PC-3 (cell line): ENCODE measurements at places on chromosomes 5 and 9. TPM values are rescaled to one million over a fixed set of nuclear protein-coding genes. Genes with fewer than 3 reads are reported as not detected.

PCDHGB4 gene
- total RNA-seq: 0.73 and 1.3 TPM in 2 replicates

CDH12 gene
- total RNA-seq: 0.44 TPM in 1 of 2 replicates, not detected in the other

CNTNAP3B gene
- 10.3 and 12.5 TPM in 2 replicates for total RNA-seq

TIMD4 gene
- total RNA-seq: not detected in 2 replicates

DBH gene
- total RNA-seq: not detected in 2 replicates

C5orf52 gene
- 0.84 TPM in 1 of 2 replicates, not detected in the other for total RNA-seq

TRMO gene
- 7.5 and 14.3 TPM in 2 replicates for total RNA-seq

FIBCD1 gene
- total RNA-seq: 7.5 and 8.9 TPM in 2 replicates

LHX2 gene
- 1.1 TPM in 2 replicates for total RNA-seq

CDX1 gene
- total RNA-seq: not detected in 2 replicates

RC3H2 gene
- 18.0 and 23.0 TPM in 2 replicates for total RNA-seq

SPINK13 gene
- 3.0 TPM in 1 of 2 replicates, not detected in the other for total RNA-seq

ZDHHC11 gene
- 21.5 and 26.0 TPM in 2 replicates for total RNA-seq

FCHO2 gene
- total RNA-seq: 3.7 and 5.9 TPM in 2 replicates

FREM1 gene
- 0.52 and 1.2 TPM in 2 replicates for total RNA-seq

RFK gene
- total RNA-seq: 8.1 and 9.7 TPM in 2 replicates

PPP3R2 gene
- total RNA-seq: not detected in 2 replicates

CCDC192 gene
- total RNA-seq: not detected in 2 replicates

TMC1 gene
- total RNA-seq: 0.15 TPM in 1 of 2 replicates, not detected in the other

ENTREP1 gene
- 0.36 and 0.46 TPM in 2 replicates for total RNA-seq

PURA gene
- 7.3 and 8.5 TPM in 2 replicates for total RNA-seq

SLC12A2 gene
- total RNA-seq: 33.9 and 42.3 TPM in 2 replicates

S100Z gene
- total RNA-seq: 0.11 TPM in 1 of 2 replicates, not detected in the other

MRPL50 gene
- total RNA-seq: 8.2 and 10.2 TPM in 2 replicates

TAF11L13 gene
- not detected in 2 replicates for total RNA-seq

SH3RF2 gene
- 5.9 and 6.2 TPM in 2 replicates for total RNA-seq

SLC26A2 gene
- total RNA-seq: 10.8 and 13.1 TPM in 2 replicates

FABP6 gene
- 2.0 TPM in 1 of 2 replicates, not detected in the other for total RNA-seq

ROR2 gene
- 0.23 TPM in 1 of 2 replicates, not detected in the other for total RNA-seq

ADGRD2 gene
- not detected in 2 replicates for total RNA-seq

VLDLR gene
- 0.81 and 1.2 TPM in 2 replicates for total RNA-seq

ADGRV1 gene
- total RNA-seq: 22.7 and 27.2 TPM in 2 replicates

ACOT12 gene
- not detected in 2 replicates for total RNA-seq

BHMT2 gene
- total RNA-seq: not detected in 2 replicates

PCDHGB7 gene
- 0.44 and 1.4 TPM in 2 replicates for total RNA-seq

DBN1 gene
- total RNA-seq: 127 and 207 TPM in 2 replicates

PDE6A gene
- not detected in 2 replicates for total RNA-seq

EFNA5 gene
- 5.1 and 5.4 TPM in 2 replicates for total RNA-seq

NEURL1B gene
- 0.95 and 2.5 TPM in 2 replicates for total RNA-seq

DAB2 gene
- 11.8 and 14.1 TPM in 2 replicates for total RNA-seq

SPAAR gene
- total RNA-seq: 0.35 TPM in 1 of 2 replicates, not detected in the other

GPR21 gene
- 0.15 TPM in 1 of 2 replicates, not detected in the other for total RNA-seq

C9orf152 gene
- total RNA-seq: 0.95 and 1.4 TPM in 2 replicates

FOXD4L5 gene
- 0.04 TPM in 1 of 2 replicates, not detected in the other for total RNA-seq

MPDZ gene
- 6.1 and 7.3 TPM in 2 replicates for total RNA-seq

OMD gene
- not detected in 2 replicates for total RNA-seq

PTPN3 gene
- total RNA-seq: 8.4 and 8.7 TPM in 2 replicates

PCDHA13 gene
- total RNA-seq: 3.2 and 6.2 TPM in 2 replicates

KLHL9 gene
- total RNA-seq: 7.5 and 11.2 TPM in 2 replicates

SOWAHA gene
- 0.04 TPM in 1 of 2 replicates, not detected in the other for total RNA-seq

CORO2A gene
- total RNA-seq: 2.2 and 2.8 TPM in 2 replicates

RNF183 gene
- total RNA-seq: not detected in 2 replicates

BARHL1 gene
- not detected in 2 replicates for total RNA-seq

COL5A1 gene
- total RNA-seq: 10.6 and 15.4 TPM in 2 replicates

PCDHB14 gene
- 0.58 and 0.87 TPM in 2 replicates for total RNA-seq

RANBP17 gene
- total RNA-seq: 6.0 and 19.3 TPM in 2 replicates

SLC6A19 gene
- total RNA-seq: not detected in 2 replicates

NSG2 gene
- total RNA-seq: 0.07 TPM in 1 of 2 replicates, not detected in the other
